Caudate nucleus (tissue), 63 donors: ENCODE measurements at places on chromosomes 1 and 21.

- DNase-seq, result no peak
Observed at GRCh38 chr1:160346463-160346862, 3.3 kb downstream of the NCSTN start.

GRCh38 chr1:228445843-228446650 is 29.4 kb upstream of the TRIM17 start:
- no peak for DNase-seq

GRCh38 chr1:246724731-246725095 is 504 bp downstream of the SCCPDH start:
- peak; percentile 27 for DNase-seq

DNA sequence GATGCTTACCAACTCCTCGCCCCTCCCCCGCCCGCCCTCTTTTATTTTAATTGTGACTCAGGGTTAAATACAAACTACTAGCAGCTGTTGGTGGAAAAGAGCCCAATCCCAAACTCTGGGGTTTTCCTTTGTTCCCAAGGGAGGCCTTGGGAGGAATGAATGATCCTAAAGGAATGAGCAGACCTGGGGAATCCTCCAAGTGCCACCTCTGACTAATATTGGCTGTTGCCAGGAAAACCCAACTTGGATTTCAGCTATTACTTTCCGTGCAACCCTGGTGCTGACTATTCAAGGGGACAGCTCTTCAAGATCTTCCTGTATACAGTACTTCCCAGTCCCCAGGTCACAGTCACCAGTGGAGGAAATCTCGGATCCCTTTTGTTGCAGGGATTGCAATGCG is 1.3 kb upstream of the S100A10 start:
- DNase-seq, result no peak

DNA sequence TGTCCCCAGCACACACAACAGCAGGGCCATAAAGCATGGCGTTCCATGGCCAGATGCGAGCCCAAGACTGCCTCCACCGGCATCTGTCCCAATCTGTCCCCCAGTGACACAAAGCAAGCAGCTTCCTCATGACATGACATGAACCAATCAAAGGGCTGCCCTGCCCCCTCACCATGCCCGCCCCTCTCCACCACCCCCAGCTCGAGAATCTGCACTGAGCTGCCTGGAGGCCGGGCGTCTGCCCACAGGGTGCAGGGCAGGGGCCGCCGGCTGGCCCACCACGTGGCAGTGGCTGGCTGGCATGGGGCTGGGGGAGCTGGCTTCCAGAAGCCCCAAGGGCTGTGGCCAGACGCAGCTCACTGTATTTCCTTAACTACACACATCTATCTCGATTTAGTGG is 27.8 kb downstream of the WNT9A start:
- no peak for DNase-seq
